ENCODE measurements at places on chromosomes 12 and 14.

GRCh38 chr14:81275305-81276072, 54.7 kb upstream of the GTF2A1 start:
- DNase-seq = no peak

DNA sequence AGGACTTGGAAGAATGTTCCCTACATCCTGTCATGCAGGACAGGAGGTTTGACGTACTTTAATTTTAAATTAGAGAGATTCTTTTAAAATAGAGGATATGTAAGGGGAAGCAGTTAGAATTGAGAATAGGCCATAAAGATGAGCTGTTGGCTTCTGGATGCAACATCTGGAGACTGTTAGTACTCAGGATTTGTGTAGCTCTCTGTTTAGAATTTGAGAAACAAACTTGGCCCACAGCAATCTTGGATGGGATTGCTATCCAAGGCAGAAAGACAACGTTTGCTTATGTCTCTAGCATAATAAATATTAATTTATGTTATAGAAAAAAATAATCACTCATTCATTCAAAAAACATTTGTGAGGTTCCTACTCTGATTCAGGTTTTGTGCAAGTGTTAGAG, 398.4 kb upstream of the NOVA1 start:
- no peak for DNase-seq

DNA sequence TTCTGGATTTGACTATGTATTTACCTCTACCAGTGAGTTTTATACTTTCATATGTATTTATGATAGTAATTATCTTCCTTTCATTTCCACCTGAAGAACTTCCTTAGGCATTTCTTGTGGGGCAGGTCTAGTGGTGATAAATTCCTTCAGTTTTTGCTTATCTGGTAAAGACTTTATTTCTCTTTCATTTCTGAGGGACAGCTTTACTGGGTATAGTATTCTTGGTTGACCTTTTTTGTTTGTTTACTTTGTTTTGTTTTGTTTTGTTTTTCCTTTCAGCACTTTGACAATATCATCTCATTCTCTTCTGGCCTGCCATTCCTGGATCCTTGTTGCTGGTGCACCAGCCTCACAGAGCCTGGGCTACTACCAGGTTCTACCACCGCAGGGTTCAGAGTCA, 53.9 kb upstream of the NFKBIA start:
- no peak for DNase-seq

GRCh38 chr14:74237441-74237840, 1.8 kb upstream of the VSX2 start:
- no peak for DNase-seq

- peak; percentile 71 for DNase-seq
Observed at GRCh38 chr14:35332517-35333263, 40.5 kb downstream of the PSMA6 start.

GRCh38 chr14:80491131-80491530, 279.8 kb upstream of the DIO2 start:
- no peak for DNase-seq

DNA sequence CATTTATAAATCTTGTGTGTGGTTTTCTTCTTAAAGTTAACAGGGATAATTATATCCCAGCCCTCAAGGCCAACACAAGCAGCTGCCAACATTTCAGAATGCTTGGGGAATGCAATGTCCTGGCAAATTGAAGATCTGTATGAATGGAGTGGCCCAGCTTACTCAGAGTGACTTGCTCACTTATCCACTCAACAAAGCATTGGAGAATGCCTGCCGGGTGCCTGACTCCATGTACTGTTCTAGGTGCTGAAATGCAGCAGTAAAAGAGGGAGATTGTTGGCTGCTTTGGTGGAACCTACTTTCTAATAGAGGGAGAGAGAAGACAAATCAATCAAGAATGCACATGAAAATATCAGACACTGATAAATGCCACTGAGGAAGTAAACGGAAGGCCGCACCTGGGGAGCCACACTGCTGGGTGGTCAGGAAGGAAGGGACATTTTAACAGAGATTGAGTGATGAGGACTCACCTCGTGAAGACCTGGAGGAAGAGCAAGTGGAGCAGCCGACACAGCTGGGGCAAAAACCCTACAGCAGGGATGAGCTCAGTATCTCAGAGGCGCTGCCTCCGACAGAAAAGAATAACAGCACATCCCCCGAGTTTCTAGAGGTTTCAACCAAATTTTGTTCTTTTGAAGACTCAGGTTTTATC, 61.2 kb upstream of the VASH1 start:
- no peak for DNase-seq

DNA sequence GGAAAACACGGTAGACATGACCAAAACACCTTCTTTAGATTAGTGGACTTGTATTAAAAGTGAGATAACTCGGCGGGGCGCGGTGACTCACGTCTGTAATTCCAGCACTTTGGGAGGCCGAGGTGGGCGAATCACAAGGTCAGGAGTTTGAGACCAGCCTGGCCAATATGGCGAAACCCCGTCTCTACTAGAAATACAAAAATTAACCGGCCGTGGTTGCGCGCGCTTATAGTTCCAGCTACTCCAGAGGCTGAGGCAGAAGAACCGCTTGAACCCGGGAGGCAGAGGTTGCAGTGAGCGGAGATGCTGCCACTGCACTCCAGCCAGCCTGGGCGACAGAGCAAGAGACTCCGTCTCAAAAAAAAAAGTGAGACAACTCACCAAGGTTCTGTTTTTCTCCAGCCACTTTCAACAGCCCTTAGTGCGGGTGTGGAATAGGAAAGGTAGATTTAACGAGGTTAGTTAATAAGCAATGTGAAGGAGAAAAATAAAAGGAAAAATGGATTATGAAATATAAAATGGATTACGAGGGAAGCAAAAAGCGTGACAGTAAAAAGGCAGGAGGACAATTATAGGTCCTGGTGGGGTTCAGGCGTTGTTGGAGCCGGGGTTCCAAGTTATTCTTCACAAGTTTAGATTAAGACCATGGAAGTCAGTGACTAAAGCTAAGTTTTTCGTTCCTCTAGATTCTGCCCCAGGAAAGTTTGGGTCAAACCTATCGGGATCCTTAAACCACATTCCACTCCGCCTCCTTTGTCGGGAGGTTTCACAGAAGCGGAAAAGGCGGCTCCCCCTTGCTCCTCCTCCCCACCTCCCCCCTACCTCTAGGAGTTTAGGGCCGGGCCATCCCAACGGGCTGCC, 534 bp downstream of the PPP2R3C start:
- DNase-seq = no peak

DNA sequence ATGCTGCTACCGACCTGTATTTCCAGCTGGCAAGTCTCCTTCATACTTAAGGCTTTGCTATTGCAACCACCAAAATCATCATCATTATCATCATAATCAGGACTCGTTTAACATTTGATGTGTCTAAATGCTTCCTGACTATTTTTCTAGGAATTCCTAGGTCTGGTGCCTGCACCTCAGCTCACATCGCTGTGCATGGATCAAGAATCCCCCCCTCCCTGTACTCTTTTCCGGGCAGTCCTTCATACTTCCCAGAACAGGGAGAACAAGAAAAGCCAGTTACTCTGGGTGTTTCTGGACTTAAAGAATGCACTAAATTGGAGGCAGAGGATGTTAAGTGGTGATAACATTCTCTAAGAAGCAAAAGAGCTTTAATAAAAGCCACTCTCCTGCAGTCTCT, 9.4 kb downstream of the ERP27 start:
- DNase-seq = no peak

DNA sequence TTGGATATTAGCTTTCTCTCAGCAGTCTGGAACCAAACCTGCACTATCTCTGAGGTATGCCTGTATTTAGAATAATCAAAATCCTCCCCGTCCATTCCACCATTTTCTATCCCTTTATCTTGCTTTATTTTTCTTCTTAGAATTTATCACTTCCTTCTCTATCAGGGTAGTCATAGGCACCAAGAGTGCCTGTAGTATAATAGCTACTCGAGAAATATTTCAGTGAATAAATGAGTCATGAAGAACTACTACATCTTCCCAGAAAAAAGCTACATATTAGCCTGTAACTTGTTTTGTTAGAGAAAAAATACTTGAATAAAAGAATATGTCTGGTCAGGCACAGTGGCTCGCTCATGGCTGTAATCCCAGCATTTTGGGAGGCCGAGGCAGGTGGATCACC, 4.3 kb downstream of the SLC2A14 start:
- DNase-seq = no peak

GRCh38 chr12:45349916-45350315, 134.0 kb downstream of the ANO6 start:
- DNase-seq = no peak

- DNase-seq = no peak
Observed at GRCh38 chr12:46981622-46982021, 97.8 kb upstream of the PCED1B start.

DNA sequence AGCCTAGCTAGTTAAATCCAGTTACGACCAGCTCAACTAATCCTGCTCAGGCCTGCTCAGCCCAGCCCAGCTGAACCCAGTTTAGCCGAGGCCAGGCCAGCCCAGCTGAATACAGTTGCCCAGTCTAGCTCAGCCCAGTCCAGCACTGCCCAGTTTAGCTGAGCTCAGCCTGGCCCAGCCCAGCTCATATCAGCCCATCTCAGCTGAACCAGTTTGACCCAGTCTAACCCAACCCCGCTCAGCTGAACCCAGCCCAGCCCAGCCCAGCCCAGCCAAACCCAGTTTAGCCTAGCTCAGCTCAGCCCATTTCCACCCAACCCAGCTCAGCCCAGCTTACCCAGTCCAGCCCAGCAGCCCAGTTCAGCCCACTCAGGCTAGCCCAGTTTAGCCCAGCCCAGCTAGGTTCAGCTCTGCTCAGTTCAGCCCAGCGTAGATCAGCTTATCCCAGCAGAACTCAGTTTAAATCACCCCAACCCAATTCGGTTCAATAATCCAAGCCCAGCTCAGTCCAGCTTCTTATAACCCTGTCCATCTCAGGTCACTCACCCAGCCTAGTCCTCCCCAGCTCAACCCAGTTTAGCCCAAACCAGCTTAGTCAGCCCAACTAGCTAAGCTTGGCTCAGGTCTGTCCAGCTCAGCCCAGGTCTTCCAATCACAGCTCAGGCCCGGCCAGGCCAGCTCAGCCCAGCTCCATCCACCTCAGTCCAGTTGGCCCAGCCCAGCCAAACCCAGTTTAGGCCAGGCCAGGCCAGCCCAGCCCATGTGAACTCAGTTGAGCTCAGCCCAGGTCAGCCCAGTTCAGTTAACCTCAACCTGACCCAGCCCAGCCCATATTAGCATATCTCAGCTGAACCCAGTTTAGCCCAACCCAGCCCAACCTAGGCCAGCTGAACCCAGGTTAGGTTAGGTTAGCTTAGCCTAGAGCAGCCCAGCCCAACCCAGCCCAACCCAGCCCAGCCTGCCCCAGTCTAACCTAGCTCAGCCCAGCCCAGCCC, 76.7 kb downstream of the TMEM121 start:
- no peak for DNase-seq

- no peak for DNase-seq
Observed at GRCh38 chr12:107225635-107226034, 132.3 kb upstream of the CRY1 start.

- no peak for DNase-seq
Observed at GRCh38 chr12:50106907-50107306, 3.1 kb downstream of the GPD1 start.

GRCh38 chr14:69605738-69606137, 5.7 kb upstream of the SUSD6 start:
- DNase-seq = no peak

- DNase-seq = no peak
Observed at GRCh38 chr12:61862986-61863385, 397.2 kb upstream of the USP15 start.

DNA sequence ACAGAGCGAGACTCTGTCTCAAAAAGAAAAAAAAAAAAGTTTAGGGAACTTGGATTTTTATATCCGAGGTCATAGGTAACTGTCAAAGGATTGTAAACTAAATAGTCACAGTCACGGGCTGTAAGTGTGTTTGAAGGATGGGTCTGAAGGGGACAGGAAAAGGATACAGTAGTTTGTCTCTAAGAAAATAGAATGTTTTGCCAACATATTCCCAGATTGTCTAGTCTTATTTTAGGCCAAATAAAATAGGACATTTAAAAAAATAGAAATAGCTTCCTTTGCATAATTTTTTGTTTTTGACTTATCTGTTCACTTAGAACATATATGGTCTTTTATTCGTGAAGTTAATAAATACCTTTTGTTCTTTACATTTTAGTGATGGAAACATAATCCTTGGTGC, 24.2 kb upstream of the REP15 start:
- DNase-seq = no peak

GRCh38 chr14:22232933-22233332, 356.1 kb downstream of the DAD1 start:
- DNase-seq = no peak

GRCh38 chr14:61338457-61338856, 17.1 kb downstream of the PRKCH start:
- DNase-seq = no peak

DNA sequence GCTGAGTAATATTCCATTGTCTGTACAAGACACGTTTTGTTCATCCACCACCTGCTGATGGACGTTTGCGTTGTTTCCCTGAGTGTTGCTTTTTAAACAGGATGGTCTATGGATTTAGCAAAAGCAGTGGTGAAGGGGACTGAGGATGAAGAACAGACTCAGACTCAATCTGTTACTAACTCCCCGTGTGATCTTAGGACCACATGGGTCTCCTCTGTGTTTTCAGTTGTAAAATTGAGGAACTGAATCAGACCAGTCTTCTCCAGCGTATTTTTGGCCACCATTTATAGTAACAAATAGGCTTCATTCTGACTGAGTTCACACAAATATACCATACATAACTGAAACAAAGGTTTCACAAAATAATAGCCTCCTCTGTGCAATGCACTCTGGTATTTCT, 85.6 kb downstream of the FOXN3 start:
- no peak for DNase-seq

GRCh38 chr12:26741584-26742227, 91.3 kb downstream of the ITPR2 start:
- DNase-seq = no peak

- no peak for DNase-seq
Observed at GRCh38 chr12:19151298-19151697, 21.8 kb downstream of the PLEKHA5 start.

DNA sequence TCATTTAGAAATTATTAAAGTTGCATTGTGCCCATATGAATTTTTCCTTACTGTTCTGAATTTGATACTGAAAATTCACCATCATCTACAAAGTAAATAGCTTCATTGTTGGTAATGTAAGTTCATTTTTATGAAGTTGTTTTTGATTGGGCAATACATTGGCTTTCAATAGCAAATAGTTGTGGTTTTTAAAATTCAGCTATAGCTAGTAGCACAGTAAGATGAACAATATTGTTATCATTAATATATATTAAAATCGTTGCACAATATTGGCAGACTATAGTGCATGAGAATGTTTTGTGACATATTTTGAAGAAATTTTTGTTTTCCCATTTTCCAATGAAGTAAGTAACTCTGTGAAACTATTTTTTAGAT, 575.0 kb downstream of the PRKD1 start:
- DNase-seq = no peak

- no peak for DNase-seq
Observed at GRCh38 chr14:59939828-59940227, 19.9 kb downstream of the LRRC9 start.

GRCh38 chr14:85040046-85040685, 489.8 kb upstream of the FLRT2 start:
- no peak for DNase-seq

- DNase-seq = no peak
Observed at GRCh38 chr12:85237327-85237726, 42.7 kb upstream of the ALX1 start.

Data from CD4-positive, alpha-beta T cell treated with Interleukin-4 for 4 hours (primary cell).